ENCODE measurements at places on chromosomes 1 and 21.

GRCh38 chr1:63304410-63304809 is 18.0 kb upstream of the FOXD3 start:
- DNase-seq: no peak

GRCh38 chr1:160308451-160309184 is 23.7 kb upstream of the PEX19 start:
- DNase-seq: no peak

- DNase-seq: no peak
Observed at GRCh38 chr1:103576065-103576464, 4.7 kb downstream of the AMY2B start.

DNA sequence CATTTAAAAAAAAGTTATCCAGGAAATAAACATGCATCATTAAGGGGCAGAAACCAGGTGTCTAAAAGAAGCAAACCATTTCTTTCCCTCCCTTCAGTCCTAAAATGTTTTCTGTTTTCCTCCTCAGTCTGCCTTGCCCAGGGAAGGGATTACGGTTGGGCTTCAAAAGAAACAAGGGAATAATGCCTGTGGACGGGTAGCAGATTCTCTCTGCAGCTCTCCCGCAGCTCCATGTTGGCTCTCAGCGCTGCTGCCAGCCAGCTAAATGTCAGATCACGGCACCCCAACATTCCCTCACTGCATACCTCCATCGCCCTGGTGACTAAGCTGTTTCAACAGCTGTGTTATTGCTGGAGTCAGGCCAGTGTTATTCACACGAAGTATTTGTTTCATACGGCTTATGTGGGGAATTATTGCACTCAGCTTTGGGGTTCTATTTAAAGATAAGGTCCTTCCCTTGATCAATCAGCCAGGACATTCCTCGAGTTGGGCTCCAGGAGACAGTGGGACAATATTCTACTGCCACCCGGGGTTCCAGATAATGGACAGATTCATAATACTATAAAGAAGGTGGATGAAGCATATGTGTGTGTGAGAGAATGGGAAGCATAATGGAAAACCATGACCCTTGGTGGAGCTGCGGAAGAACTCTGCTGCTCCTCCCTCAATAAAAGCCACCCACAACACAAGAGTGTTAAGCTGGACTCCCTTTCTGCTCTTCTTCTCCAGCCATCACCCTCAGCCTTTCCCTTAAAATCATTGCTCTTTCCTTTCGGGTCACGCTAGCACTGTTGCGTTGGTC is 58.2 kb downstream of the WLS start:
- no peak for DNase-seq

DNA sequence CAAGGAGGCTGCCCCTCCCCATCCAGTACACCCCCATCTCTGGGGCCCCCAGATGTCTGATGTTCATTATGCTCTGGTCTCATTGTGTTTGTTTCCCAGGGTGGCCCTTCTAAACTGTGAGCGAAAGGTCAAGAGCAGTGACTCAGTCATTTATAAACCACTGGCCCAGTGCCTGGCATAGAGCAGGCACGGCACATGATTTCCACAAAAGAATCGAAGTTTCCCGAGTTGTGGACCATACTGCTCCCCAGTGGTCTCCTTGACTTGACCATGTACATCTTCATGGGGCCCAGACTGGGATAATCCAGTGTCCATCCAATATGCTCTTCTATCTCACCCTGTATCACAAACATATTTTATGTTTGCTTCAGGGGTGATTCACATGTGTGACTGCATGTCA is 153.3 kb downstream of the NR5A2 start:
- DNase-seq: no peak

- DNase-seq: no peak
Observed at GRCh38 chr1:99227056-99227897, 37.0 kb upstream of the PLPPR4 start.

- DNase-seq: no peak
Observed at GRCh38 chr1:30460661-30461060, 262.7 kb downstream of the MATN1 start.

DNA sequence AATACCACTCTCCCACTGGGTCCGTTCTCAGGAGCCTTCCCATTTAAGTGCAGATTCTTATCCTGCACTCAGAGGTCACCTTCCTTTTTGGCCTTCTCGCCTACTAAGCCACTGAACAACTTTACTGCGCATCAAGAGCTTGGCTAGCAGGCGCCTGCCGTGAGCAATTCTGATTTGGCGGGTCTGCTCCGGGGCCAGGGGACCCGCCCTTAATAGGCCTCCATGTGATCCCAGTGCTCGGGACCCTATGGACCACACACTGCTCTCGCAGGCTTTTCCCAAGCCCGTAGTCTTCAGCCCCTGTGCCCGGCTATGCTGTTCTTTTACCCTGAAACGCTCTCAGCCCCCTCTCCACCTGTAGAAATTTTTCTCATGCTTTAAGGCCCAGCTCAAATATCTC is 45.1 kb downstream of the BCL9 start:
- DNase-seq: no peak
